CD4-positive, alpha-beta T cell treated with Interleukin-1 beta for 1 hour (primary cell): ENCODE measurements at places on chromosomes 5 and 9.

DNA sequence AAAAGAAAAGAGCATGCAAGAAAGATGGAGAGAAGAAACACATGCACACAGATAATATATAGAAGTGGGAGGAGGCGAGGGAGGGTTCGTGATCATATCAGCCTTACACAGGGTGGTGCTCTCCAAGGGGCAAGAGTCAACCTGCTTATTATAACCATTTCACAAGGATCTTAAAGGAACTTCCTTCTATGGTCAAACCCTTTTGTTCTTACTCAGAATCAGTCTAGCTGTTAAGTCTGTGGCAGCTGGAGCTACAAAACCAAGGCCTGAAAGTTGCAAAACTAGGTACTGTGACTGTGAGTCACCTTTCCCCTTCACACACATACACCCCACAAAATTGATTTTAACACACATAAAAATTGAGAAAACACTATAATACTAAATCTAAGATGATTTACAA, 18.5 kb upstream of the ERMP1 start:
- DNase-seq: peak; percentile 33

- no peak for DNase-seq
Observed at GRCh38 chr9:105067895-105068580, 140.1 kb upstream of the ABCA1 start.

- no peak for DNase-seq
Observed at GRCh38 chr5:99878830-99879229, 656.3 kb upstream of the FAM174A start.

- no peak for DNase-seq
Observed at GRCh38 chr9:116154976-116155697, 1.5 kb downstream of the PAPPA start.

DNA sequence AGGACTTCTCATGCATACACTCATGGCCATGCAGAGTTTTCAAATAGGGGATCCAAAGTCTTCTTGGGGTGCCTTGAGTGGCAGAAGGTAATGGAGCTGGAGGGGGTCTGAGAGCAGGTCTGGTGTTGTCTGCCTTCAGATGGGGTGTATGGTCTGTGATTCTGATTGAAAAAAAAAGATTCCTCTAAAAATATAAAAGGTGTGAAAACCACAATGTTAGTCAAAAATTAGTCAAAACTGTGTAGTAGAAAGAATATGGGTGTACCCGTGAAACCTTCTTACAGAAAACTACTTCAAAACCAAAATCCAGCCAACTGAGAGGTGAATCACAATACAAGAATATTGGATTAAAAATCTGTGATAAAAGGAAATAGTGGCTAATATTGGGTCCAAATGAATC, 20.1 kb downstream of the DOCK2 start:
- DNase-seq: no peak

- DNase-seq: no peak
Observed at GRCh38 chr9:69319324-69320025, 5.5 kb upstream of the ENTREP1 start.

GRCh38 chr5:157487358-157487757, 27.3 kb downstream of the NIPAL4 start:
- no peak for DNase-seq

- DNase-seq: no peak
Observed at GRCh38 chr9:77128125-77128789, 49.1 kb upstream of the VPS13A start.

DNA sequence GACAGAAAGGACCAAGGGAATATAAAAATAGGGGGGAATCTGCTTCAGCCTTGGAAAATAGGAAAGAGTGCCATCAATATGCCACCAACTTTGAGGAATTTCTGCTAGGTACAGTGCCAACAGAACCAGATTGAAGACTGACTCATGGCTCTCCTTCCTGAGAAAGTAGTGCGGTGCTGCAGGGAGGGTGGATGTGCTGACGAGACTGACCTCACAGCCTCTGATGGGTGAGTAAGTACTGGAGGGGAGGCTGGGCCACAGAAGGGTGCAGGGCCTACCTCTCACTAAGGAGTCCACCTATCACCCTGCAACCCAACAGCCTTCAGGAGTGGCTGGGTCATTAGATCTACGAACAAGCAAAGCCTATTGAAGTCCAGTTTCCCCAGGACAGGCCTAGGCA, 187.6 kb downstream of the GABBR2 start:
- DNase-seq: no peak

DNA sequence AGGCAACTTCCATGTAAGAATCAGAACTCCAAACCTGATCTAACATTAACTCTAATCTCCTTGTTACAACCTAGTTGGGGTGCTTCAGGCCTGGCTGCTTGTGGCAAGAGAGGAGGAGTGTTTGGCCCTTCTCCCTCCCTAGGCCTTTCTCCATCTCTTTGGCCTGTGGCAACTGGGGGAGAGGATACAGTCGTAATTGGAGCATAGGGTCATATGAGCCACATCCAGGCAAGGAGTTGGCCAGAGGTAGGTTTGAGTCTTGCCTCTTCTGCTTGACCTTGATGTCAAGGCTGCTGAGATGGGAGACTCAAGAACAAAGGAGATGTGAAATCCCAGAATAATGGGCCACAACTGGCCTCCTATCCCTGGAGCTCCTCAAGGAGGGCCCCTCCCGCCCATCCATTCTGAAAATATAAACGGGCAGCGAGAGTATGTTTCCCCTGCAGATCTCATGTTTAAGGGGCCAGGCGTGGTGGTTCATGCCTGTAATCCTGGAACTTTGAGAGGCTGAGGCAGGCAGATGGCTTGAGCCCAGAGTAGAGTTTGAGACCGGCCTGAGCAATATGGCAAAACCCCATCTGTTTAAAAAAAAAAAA, 59.3 kb upstream of the ANGPTL2 start:
- DNase-seq: no peak

GRCh38 chr9:18848657-18849056, 184.4 kb downstream of the SAXO1 start:
- no peak for DNase-seq

DNA sequence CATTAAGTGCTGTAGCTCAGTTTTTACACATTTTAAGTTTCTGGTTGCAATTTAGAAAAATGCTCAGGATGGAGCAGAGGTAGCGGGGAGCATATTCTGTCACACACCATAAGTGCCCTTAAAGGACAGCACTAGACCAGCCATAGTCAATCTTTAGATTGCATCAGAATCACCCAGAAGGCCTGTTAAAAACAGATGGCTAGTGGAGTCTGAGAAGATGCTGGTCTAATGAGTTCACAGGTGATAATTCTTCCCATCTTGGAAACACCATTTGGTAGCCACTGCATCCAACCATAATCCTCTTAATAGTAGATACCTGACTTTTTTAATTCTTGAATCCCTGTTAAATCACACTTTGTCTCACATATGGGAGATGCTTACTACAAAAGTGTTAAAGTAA, 113.2 kb downstream of the CDH18 start:
- no peak for DNase-seq

GRCh38 chr9:125739436-125739835, 7.7 kb upstream of the PBX3 start:
- DNase-seq: no peak

- DNase-seq: no peak
Observed at GRCh38 chr9:33903157-33903780, 86.3 kb downstream of the UBE2R2 start.

- DNase-seq: peak; percentile 50
Observed at GRCh38 chr9:36450110-36450732, 50.2 kb upstream of the RNF38 start.

DNA sequence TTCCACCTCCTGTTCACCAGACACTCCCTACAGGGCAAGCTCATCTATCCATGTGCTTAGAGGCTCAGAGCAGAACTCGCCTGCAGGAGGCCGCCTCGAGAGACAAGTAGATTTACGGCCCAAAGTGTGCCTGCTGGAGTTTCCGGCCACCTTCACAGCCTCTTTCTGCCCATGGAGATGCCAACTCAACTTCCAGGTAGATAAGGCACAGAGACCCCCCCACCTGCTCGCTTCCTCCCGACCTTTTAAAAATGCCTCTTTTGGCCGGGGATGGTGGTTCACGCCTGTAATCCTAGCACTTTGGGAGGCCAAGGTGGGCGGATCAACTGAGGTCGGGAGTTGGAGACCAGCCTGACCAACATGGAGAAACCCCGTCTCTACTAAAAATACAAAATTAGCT, 46.6 kb downstream of the EXD3 start:
- no peak for DNase-seq

DNA sequence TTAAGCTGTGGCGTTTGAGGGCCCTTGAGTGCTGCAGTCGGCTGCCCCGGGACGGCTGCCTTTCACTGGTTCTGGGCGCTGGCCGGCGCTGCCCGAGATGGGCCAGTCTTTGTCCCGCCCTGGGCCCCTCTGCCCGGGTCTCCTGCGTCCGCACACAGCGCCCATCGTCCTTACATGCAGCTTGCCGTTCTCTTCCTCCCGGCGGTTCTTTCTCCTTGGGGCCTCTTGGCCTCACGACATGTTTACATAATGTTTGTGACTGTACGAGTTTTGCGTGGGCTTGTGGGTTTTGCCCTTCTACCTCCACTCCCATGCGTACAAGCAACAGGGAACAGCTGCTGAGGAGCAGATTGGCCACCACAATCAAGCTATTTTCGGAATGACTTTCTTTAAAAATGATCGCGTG, 618 bp downstream of the TNPO1 start:
- peak; percentile 37 for DNase-seq

DNA sequence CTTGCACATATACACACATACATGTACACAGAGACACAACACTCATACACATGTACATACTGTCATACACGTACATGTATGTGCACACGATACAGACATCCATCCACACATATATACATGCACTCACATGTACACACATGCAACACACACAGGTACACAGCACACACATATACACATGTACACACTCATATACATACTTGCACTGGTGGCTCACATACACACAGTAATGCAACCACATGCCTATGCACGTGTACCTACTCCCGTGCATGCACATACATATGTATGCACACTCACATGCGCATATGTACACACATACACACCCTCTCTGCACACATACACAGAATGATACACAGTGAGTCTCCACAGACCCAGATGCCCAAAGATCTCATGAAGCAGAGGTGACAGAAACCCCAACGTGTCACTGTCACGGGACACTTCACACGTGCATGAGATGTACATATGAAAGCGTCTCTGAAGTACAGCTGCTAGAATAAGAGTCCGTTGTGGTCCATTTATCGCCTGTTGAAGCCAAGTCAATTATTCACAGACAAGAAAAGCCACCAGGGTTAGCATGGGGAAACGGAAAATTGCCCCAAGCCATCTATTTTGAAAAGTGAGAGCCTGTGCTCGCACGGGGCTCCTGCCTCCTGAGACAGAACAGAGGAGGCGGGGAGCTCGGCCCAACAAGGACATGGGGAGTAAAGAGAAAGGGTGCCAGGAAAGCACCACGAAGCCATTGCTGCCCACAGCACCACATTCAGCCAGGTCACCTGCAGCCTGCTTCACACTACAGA, 24.9 kb downstream of the LPCAT1 start:
- DNase-seq: peak; percentile 23

GRCh38 chr5:123558762-123559433, 46.9 kb downstream of the CSNK1G3 start:
- DNase-seq: no peak

DNA sequence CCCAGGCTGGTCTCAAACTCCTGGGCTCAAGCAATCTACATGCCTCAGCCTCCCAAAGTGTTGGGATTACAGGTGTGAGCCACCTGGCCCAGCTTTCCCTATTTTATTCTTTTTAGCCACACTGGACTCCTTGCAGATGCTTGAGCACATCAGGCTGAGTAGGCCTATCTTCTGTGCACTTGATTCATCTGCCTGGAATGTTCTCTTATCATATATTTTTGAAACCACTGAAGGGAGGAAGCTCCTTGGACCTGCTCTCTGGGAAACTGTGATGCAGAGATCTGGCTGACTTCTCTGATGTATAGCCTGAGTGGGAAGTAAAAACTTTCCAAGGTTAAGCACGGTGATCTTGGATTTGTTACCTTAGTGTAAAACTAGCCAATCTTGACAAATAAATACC, 6.5 kb upstream of the MAT2B start:
- DNase-seq: no peak

- DNase-seq: no peak
Observed at GRCh38 chr5:88518131-88519016, 249.7 kb upstream of the TMEM161B start.

DNA sequence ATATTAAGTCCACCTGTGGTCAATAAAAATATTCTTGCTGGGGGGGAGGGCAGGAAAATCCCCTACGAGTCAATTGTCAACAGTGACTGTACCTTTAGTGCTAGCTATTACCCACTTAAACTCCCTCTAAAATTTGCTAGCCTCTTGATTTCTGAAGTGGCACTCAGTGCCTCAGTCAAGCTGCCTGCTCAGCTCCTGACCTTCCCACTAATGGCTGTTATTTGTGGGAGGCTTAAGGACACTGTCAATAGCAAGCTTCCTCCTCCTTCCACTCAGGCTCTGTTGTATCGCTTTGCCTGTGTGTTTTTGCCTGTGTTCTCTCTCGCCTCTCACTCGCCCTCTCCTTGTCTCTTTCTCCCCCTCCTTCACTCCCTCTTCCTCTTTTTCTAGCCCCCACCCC, 140.8 kb downstream of the BNC2 start:
- no peak for DNase-seq

- DNase-seq: no peak
Observed at GRCh38 chr5:69202497-69202896, 13.1 kb downstream of the CENPH start.

- no peak for DNase-seq
Observed at GRCh38 chr5:134634227-134634626, 1.6 kb upstream of the SAR1B start.

GRCh38 chr5:31144364-31144763, 49.1 kb upstream of the CDH6 start:
- no peak for DNase-seq

- peak; percentile 11 for DNase-seq
Observed at GRCh38 chr9:121640076-121640475, 11.4 kb upstream of the DAB2IP start.

GRCh38 chr5:143041972-143042770, 272.0 kb downstream of the ARHGAP26 start:
- no peak for DNase-seq

GRCh38 chr5:130337179-130337888, 433.1 kb downstream of the CHSY3 start:
- no peak for DNase-seq

DNA sequence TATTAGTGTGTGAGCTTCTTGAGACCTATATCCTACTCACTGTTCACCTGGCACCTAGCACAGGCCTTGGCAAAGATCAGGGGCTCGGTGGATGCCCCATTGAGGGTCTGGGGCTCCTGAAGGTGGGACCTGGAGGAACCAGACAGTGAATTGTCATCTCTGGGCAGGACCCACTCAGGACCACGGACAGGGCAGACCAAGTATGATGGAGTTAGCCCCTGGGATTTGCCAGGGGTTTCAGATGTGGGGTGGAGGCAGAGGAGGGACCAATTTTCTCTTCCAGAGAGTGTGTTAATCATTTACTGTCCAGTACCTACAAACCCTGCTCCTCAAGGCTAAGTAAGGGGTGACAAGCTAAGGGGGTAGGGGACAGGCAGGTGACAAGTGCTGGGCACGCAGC, 29.3 kb upstream of the TBC1D2 start:
- DNase-seq: no peak

DNA sequence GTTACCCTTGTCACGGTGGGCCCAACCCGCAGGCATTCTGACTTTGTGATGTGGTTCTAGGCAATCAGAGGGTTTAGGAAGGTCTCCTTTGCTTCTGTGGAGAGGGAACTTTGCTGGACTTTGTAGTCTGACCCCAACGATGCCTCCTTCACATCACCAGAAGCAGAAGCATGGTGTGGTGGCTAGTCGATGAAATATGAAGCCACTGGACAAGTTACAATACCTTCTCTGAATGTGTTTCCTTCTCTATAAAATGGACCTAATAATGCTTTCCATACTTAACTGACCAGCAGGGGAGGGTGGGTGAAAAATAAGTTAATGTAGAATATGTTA, 607 bp downstream of the SPEF2 start:
- no peak for DNase-seq

- DNase-seq: no peak
Observed at GRCh38 chr9:20228096-20228495, 394.2 kb downstream of the MLLT3 start.
